ENCODE measurements at places on chromosomes 11 and 22.
A peak's percentile ranks its signal among the peaks of the same experiment; 100 is the strongest.

GRCh38 chr11:31474083-31474482, 35.3 kb downstream of the IMMP1L start:
- no peak for DNase-seq

GRCh38 chr11:2527621-2528291, 82.9 kb downstream of the KCNQ1 start:
- no peak for DNase-seq

DNA sequence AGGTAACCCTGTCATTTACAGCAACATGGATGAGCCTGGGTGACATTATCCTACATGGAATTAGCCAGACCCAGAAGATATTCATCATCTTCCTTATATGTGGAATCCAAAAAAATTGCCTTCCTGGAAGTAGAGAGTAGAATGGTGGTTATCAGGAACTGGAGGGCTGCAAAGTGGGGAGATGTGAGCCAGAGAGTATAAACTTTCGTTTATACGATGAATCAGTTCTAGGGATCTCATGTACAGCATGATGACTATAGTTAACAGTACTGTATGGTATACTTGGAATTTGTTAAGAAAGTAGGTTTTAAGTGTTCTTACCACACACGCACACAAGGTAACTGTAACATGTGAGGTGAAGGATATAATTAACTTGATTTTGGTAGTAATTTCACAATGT, 79.1 kb downstream of the TBC1D22A start:
- DNase-seq = no peak

DNA sequence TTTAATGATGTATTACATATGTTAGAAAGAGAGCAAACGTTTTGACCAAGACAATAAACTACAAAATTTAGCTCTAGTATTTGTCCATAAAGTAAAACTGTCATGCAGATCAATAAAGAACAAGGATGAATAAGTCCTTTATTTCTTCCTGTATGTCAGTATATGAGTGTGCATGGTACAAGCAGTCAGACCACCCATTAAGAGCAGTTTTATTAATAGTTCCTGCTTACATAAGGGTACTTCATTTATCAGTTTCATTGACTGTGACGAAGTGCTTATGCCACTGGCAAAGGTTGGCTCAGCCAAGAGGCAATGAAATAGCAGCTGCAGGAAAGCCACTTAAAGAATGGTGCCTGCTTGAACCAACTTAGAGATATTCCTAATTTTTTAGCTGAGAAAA, 913.0 kb upstream of the CNTN5 start:
- no peak for DNase-seq

- no peak for DNase-seq
Observed at GRCh38 chr11:65210361-65210731, 28.6 kb downstream of the CAPN1 start.

GRCh38 chr11:2865922-2866577, 19.5 kb downstream of the CDKN1C start:
- no peak for DNase-seq

DNA sequence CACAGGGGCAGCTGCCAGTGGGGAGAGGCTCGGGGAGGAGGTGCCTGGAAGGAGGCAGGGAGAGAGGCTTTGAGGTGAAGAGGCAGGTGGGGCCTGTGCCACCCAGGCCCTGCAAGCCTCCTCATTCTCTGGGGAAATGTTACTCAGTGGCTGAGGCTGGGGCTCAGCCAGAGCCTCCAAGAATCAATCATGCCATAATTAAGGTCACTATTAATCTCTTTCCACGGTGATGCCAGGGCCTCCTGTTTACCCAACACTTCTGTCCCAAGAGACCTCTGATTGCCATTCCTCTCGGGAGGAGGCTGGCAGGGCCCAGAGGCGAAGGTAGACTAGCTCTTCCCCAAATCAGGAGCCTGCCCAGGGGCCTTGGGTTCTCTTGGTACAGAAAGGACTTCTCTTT, 38.4 kb downstream of the GDPD5 start:
- DNase-seq = no peak

DNA sequence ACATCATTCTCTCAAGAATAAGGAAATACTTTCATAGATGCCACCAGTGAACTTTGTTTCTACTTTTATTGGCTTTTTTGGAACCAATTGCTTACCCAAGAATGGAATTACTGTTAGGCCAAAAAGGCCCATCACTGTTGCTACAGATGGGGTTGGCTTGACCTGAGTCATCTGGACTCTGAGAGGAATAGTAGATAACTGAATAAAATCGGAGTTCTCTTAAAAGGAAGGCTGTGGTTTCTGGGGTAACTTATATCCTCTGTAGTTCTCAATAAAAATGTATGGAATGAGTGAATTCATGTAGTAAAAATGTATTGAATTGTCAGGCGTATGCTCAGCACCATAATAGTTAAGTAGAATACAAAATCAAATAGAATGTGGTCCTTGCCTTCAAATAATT, 56.6 kb downstream of the ARHGEF12 start:
- DNase-seq = no peak

GRCh38 chr22:35914357-35914664, 114.3 kb downstream of the RBFOX2 start:
- DNase-seq = no peak

DNA sequence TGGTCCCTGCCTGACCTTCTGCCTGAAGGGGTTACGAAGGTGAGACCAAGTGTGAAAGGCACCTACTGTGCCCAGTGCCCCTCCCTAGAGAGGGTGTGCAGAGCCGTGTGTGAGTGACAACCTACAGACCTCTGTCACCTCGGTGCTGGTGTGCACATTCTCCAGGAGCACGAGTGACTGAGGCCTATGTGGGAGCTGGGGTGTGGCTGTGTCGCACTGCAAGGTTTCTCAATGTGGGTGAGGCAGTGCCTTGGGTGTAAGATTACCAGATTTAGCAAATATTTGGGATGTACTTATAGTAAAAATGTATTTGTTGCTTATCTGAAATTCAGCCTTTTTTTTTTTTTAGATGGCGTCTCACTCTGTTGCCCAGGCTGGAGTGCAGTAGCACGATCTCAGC, 5.6 kb downstream of the STARD10 start:
- no peak for DNase-seq

GRCh38 chr22:21669026-21669425, 3.2 kb downstream of the PPIL2 start:
- DNase-seq = no peak

DNA sequence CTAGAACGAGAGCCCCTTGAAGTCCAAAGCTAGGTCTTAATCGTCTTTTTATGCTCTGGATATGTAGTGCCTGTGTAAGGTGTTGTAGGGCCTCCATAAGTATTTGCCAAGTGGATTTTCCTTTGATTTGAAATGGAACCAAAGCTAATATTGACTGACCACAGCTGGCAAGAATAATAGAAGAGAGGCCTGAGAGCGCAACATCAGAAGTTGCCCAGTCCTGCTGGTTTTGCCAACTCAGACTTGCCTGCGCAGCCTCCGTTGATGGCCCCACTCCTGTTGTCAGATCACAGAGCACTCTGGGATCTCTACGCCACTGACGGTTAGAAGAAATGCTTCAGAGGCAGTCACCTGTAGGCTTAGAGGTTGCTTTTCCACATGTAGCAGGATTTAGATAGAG, 251.2 kb downstream of the TENM4 start:
- no peak for DNase-seq

GRCh38 chr11:38950867-38951266, 2352.8 kb upstream of the RAG2 start:
- no peak for DNase-seq

DNA sequence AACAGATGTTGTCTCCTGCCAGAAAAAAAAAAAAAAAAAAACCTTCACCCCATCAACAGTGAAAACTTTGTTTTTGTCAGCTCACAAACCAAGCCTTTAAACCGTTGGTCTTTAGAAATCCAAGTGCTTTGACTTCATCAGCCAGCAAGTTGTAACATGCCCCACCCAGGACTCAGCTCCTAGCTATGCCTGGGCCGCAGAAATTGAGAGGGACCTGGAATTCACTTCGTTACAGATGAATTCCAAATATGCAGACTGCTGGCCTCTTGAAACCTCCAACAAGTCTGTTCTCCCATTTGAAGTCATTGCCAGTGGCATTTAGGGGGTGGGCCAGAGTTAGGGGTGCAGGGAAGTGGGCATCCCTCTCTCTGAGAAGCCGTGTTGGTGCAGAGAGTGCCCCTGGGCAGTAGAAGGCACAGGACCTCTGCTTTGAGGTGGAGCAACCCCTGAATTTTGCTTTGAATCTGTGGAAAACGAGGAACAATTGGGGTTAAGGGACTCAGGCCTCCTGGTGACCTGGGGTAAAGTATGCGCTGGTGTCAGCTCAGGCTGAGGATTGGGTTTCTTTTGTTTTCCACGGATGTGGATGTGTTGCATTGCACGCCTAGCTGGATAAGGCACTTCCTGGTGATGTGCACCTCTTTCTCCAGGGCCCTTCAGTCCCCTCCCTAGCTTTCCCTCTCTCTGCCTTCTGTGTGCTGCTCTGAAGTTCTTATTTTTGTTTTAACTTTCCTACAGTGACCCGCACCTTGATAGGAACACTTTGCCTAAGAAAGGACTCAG, 109.5 kb downstream of the DBX1 start:
- DNase-seq = no peak

GRCh38 chr11:31480930-31481329, 28.5 kb downstream of the IMMP1L start:
- no peak for DNase-seq

- no peak for DNase-seq
Observed at GRCh38 chr22:19057999-19058491, 64.2 kb downstream of the DGCR2 start.

DNA sequence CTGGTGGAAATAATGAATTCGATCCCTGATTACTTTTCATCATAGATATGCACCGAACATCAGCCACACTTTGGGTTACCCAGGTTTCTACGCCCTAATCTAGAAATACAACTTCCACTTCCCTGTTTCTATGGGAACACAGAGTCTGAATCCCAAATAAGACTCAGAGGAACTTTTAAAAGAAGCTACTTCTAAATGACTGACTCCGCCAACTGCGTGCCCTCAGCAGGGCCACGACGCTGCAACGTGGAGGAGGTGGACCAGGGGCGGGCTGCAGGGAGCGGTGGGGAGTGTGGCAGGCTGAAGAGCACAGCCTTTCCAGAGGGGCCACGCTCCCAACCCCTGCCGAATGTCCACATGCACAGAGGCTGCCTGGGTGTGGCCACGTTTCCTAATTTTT, 304.0 kb downstream of the SHANK2 start:
- DNase-seq = no peak

- DNase-seq = no peak
Observed at GRCh38 chr11:47998733-47999359, 18.5 kb downstream of the PTPRJ start.

GRCh38 chr11:85679576-85679975, 6.4 kb downstream of the CCDC89 start:
- DNase-seq = no peak

DNA sequence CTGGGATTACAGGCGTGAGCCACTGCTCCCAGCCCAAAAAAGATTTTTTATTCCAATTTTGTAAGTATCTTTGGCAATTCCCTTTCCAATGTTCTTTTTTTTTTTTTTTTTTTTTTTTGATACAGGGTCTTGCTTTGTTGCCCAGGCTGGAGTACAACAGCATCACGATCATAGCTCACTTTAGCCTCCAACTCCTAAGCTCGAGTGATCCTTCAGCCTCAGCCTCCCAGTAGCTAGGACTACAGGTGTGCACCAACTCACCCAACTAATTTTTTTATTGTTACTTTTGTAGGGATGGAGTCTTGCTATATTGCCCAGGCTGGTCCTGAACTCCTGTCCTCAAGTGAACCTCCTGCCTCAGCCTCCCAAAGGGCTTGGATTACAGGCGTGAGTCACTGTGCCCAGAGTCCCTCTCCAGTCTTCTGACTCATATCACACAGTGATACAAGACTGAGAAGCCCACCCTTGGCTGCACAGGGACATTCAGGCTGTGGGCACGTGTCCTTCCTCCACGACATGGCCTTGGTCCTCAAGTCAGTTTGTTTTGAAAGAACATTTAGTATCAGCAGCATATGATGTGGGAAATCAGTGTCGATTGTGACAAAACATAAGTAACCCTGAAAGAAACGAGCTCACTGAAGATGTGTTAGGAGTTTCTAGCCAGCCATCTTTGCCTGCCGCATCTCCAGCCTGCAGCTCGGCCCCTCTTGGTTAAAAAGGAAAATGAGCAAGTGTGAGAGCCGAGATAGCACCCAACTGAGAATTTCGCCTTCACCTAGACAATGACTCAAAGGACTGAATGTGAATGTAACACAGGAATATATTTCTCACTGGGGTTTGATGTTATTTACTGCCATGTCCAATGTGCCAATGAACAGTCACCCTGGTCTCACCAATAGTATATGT, 175.5 kb downstream of the MN1 start:
- DNase-seq = no peak

DNA sequence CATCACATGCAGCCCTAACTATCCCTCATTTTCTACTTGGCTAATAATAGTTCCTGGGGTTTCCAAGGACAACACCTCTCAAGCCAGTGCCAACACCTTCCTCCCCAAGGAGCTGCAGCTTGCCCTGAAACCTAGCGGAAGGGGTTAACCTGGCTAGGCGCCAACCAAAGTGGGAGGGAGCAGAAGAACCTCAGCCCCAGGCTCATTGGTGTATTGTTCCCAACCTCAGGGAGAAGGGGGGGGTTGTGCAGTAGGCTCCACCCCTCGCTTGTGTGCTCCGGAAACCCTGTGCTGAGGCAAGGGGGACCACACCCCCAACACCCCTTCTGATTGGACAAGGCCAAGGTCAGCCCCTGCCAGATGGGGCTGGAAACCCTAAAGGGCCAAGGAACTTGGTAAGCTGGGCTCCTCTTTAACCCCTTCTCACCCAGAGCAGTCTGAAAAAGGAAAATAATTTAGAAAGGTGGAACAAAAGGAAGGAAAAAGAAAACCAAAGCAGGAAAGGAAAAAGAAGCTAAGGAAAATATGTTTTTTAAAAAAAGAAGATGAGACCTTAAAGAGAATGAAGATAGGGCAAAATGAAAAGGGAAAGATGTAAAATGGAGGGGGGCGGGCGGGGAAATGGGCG, 2.5 kb downstream of the MTA2 start:
- DNase-seq = peak; percentile 88

GRCh38 chr11:45100339-45100738, 46.1 kb upstream of the PRDM11 start:
- DNase-seq = no peak

DNA sequence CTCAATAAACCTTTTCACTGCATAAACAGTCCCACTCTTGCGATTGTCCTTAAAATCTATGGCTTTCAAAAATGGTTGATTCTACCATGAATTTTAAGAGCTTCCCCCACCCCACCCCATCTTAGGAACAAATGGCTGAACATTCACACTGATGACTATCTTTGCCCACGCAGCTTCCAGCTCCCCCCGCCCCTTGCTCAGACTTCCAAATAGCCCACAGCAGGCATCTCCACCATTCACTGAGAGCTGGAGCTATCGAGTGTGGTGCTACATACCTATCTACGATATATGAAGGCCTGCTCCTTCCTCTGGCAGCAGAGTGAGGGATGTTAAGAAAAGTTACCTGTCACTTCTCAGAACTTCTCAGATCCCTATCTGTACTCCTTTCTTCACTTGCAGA, 26.7 kb downstream of the EIF3F start:
- DNase-seq = no peak

All from hippocampal formation (tissue), 2 donors.